ENCODE measurements at places on chromosomes 3 and 15.
A peak's percentile ranks its signal among the peaks of the same experiment; 100 is the strongest.

DNA sequence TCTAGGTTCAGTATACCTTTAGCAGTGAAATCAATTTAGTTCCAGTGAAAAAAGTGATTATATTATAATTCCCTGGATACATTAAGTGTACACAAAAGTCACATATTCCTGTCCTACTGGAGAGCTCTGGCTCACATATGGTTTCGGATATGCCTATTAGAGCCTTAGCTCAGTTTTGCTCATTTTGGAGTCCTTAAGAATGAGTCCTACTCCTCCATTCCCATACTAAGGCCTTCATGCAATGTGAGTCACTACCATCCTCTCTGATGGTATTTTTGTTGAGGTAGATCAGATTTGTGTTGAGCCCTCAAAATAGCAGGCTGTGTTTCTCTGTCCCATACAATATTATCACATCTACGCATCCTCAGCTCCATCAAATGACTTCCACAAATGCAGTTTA, 294.2 kb upstream of the COL8A1 start:
- no peak for DNase-seq

DNA sequence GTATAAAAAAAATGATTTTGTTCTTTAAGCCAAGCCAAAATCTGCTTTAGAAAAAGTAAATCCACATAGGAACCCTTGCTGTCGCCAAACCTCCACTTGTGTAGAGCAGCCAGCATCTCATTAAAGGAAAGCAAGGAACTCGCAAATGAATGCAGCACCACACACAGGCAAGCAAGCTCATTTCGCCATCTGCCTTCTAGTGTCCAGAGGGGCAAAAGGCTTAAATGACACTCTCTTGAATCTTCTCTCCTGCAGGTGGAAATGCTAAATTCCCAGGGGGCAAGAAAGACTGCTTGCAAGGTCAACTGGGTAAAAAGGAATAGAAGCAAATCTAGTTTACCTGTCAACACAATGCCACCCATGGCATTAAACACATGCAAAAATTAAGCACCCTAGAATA, 2.4 kb downstream of the MB21D2 start:
- peak; percentile 22 for DNase-seq

- no peak for DNase-seq
Observed at GRCh38 chr15:64263567-64263966, 92.4 kb downstream of the CSNK1G1 start.

DNA sequence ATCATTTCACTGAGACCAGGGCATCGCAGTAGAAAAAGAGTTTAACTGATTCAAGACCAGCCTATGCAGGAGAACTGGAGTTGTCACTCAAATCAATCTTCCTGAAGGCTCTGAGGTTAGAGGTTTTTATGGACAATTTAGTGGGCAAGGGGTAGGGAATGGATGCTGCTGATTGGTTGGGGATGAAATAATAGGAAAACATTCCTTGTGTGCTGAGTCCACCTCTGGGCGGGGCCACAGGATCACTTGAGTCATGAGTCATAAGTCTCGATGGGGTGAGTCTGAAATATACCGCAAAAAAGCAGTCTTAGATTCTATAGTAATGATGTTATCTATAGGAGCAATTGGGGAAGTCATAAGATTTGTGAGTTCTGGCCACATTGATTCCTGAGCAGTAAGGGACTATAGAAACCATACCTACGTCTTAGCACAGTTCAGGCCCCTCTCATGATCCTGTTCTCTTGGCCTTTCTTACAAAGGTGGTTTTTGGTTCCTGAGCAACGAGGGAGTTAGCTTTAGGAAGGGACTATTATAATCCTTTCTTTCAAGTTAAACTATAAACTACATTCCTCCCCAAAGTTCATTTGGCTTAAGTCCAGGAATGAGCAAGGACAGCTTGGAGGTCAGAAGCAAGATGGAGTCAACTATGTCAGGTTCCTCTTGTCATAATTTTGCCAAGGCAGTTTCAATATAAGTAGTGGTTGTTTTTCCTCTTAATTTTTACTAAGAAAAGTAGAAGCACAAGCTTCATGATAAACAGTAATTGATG, 2.7 kb upstream of the OPA1 start:
- no peak for DNase-seq

- DNase-seq = peak; percentile 29
Observed at GRCh38 chr3:118884748-118885206, 149.9 kb downstream of the IGSF11 start.

GRCh38 chr3:14166877-14167603, 11.4 kb downstream of the XPC start:
- no peak for DNase-seq

- no peak for DNase-seq
Observed at GRCh38 chr15:78061963-78062427, 15.5 kb downstream of the TBC1D2B start.

- no peak for DNase-seq
Observed at GRCh38 chr3:170178651-170179050, 2.9 kb downstream of the PHC3 start.

GRCh38 chr3:8399686-8400085, 101.9 kb upstream of the LMCD1 start:
- no peak for DNase-seq

GRCh38 chr15:64774037-64774628, 1.3 kb downstream of the RBPMS2 start:
- no peak for DNase-seq

GRCh38 chr3:54647721-54648120, 280.1 kb downstream of the LRTM1 start:
- no peak for DNase-seq

DNA sequence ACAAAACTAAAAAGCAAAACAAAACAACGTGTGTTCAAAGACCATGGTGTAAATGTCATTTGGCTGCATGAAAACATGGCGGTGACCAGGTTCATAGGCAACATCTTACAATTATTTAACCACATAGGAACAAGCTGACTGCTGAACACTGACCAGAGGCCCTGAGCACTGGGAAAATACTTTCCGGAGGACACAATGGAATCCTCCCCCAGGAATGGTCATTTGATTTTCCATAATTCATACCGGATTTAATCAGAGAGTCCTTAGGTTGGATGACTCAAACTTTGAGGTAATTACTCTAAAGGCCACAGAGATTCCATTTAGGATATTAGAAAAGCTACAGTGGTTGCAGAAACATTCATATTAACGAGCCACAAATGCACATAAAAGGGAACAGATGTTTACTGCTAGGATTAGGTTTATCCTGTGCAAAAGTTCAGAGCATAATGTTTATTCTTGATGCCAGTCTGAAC, 254.7 kb downstream of the NR1D2 start:
- no peak for DNase-seq

- no peak for DNase-seq
Observed at GRCh38 chr3:37492977-37493471, 318.6 kb upstream of the LRRFIP2 start.

DNA sequence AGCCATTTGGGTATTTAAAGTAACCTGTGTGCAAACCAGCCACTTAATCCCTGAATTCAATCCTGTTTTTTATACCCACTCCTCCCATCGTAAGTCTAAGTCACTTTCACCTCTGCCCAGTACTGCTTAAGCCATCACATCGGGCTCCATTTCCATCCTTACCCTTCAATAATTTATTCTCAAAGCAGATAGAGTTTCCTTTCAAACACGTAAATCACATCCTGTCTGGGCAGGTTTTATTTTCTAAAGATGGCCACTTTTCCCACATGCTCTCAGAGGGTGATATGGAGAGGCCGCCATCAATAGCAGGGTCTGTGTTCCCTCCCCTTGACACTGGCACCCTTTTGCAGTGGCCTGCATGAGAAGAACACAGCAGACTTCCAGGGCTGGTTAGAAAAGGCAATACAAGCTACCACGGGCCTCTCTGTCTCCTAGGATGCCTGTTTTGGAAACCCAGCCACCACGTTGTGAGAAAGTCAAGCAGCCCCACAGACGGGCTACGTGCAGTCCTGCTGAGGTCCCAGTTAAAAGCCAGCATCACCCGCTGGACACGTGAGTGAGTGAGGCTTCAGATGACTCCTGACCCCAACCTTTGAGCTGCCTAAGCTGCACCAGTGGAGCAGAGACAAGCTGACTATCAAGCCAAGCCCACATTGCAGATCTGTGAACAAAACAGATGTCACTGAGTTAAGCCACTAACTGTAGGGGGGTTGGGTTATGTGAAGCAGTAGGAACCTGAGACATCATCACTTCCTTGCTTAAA, 241.8 kb upstream of the SLCO3A1 start:
- DNase-seq = no peak

DNA sequence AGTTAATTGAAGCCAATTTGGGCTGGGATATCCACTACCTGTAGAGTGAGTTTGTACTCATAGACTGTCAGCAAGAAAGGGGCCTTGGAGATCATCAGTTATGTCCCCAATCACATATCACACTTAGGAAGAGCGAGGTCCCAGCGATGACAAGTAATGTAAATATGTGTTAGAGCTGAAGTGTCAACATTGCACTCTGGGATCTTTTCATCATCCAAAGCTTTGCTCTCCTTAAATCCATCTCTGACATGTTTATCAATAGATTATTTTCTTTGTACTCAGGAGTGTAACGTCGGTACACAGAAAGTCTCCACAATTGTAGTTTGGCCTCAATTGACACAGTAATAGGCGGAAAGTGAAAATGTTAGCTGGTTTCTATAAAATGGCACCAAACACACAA, 113.7 kb upstream of the TPRG1 start:
- no peak for DNase-seq

GRCh38 chr3:28544831-28545230, 196.2 kb upstream of the AZI2 start:
- no peak for DNase-seq

- DNase-seq = no peak
Observed at GRCh38 chr15:41872166-41872747, 21.6 kb downstream of the SPTBN5 start.

DNA sequence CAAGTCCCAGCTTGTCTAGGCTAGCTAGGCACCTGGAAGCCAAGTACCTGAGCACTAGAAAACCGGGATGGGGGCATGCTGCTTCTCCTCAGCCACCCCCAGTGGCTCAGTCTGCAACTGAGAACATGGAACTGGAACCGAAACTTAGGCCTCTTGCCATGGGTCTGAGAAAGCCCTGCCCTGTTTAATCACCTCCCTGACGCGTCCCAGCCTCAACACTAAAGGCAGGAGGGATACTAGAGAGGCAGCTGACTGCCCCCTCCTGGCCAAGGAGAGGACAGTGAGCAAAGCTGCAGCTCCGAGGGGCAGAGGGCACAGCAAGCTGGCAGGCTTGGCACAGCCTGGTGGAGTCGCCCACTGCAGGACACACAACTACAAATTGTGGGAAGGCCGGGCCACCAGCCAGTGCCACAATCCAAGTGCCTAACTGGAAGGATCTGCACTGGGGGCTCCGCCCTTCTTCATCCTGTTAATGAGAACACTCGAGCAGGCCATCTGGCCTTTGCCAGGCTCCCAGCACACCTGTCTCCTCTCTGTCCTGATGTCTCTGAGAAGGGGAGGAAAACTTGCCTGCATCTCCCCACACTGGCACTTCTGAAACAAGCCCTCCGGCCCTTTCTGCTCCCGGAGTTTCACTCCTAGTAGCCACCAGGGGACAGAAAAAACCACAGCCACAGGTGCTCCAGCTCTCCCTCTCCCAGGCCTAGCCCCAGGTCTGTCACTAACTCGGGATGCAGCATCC, 53.7 kb downstream of the BDH1 start:
- no peak for DNase-seq

- DNase-seq = no peak
Observed at GRCh38 chr3:133892541-133893231, 3.0 kb downstream of the RAB6B start.

- DNase-seq = no peak
Observed at GRCh38 chr3:169146866-169147237, 516.7 kb downstream of the MECOM start.

DNA sequence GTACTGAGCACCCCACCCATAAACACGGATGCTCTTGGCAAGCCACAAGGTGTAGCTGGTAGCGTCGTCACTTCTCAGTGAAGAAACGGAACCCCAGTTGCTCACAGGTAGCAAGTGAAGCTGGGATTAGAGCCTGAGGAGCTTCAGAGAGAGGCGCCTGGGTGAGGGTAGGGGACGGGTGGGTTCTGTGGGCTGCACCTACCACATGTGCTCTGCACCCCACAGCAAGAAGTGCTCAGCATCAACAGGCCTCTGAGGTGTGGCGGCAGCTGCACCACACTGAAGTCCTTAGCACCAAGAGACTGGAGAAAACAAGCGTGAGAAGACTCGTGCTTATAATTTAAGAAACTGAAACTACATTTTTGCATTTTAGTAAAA, 9.8 kb downstream of the MAP6D1 start:
- no peak for DNase-seq

DNA sequence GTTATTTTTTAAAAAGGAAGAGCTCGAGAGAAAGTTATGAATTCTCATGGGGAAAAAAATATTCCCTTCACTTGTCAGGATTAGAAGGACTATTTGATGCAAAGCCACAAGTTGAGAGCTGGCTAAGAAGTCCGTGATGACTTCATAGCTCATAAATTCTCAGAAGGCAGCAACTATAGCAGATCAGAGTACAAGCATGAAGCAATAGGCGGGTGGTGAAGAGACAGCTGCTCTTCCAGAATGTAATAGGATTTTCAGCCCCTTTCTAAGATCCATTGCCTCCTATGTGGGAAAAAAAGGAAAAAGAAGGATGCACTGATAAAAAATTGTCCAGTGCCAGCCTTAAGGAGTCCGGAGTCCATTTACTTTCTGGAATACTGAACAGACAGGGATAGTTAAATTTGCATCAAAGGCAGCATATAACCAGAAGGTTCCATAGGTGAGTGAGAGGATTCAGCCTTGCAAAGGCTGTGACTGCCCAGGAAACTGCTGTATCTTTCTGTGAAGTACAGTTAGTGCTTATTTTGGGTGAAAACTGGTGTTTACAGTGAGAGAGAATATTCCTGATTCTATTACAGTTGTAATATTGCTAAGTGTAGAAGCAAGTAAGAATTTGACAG, 929.5 kb upstream of the ALCAM start:
- peak; percentile 12 for DNase-seq

GRCh38 chr15:41996921-41997592, 23.8 kb downstream of the PLA2G4E start:
- no peak for DNase-seq

DNA sequence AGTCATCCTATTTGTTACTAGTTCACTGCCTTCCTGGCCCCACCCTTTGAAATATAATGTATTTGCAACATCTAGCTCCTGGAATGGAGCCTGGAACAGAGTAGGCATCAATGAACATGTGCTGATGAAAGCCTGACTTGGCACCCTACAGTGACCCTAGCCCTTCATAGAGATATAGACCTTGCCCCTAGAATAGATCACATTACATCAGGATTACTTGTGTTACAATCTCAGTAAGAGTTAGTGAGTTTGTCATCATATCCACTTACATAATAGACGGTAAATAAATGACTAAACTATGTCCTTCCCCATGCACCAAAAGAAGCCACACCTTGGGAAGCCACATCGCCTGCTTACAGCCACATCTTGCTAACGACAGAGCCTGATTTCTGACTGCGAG, 110.5 kb upstream of the WNT5A start:
- DNase-seq = no peak

GRCh38 chr3:12869035-12869621, 27.8 kb upstream of the RPL32 start:
- DNase-seq = no peak

DNA sequence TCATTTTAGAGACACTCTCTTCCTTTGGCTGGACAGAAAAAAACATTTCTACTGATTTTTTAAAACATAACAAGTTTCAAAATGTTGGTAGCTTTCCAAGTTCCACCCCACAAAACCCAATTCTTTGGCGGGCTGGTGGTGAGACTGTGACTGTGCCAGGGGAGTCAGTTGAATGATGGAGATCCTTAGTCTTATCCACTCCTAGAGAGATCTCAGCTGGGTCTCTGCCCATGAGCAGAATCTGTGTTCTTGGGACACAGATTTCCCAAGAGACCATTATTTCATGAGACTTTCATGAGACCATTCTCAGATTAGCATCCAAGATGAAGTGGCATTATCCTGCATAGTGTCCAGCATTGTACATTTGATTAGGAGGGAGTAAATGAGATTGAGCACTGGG, 135.1 kb upstream of the NPHP3 start:
- no peak for DNase-seq

GRCh38 chr3:185335799-185336198, 27.1 kb upstream of the MAP3K13 start:
- no peak for DNase-seq
